Ammon's horn (tissue), 1 donor: ENCODE measurements at places on chromosomes 16 and 17.

GRCh38 chr16:10852948-10853347 lies 24.1 kb upstream of the CIITA start:
- DNase-seq: no peak

GRCh38 chr16:81755915-81756614 lies 23.0 kb upstream of the PLCG2 start:
- peak; percentile 65 for DNase-seq

- peak; percentile 63 for DNase-seq
These were observed 17.3 kb upstream of the HEXD start for GRCh38 chr17:82400830-82401229.

DNA sequence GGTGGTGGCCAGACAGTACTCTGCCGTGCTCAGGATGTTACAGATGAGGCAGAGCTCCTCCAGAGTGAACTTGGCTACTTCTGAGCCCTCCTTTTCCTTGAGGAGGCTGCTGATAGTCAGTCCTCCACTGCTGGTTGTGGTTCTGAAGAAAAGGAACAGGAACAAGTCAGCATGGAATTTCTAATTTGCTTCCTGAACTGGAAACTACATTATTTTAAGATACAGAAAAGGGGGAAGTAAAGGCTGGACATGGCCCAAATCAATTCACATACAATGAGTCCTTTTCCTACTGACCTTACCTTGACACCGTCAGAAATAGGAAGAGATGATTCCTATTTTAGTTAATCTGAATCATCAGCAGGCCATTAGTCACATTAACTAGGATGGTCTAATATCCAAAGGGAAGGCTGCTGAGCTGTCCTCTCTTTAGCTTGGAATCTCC lies 154.2 kb downstream of the VPS53 start:
- no peak for DNase-seq

DNA sequence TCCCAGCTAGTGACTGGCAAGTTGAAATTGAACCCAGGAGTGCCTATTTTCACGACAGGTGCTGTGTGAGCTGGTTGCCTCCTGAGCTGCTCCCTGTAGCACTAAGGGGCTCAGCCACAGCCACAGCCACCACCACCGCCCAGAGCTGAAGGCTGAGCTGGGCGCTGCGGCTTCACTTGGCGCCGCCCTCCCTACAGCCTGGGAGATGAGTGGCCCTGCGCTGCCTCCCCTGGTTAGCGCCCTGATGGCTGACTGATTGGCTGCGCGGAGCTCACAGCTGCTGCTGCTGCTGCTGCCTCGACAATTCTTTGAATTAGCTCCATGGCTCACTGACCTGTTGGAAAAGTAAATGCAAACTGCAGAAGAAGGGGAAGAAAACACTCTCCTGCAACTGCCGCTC lies 91.8 kb upstream of the TMEM132E start:
- no peak for DNase-seq

GRCh38 chr17:3502466-3502865 lies 26.7 kb downstream of the ASPA start:
- DNase-seq: peak; percentile 89

GRCh38 chr16:73196670-73197069 lies 148.7 kb upstream of the ZFHX3 start:
- peak; percentile 82 for DNase-seq

DNA sequence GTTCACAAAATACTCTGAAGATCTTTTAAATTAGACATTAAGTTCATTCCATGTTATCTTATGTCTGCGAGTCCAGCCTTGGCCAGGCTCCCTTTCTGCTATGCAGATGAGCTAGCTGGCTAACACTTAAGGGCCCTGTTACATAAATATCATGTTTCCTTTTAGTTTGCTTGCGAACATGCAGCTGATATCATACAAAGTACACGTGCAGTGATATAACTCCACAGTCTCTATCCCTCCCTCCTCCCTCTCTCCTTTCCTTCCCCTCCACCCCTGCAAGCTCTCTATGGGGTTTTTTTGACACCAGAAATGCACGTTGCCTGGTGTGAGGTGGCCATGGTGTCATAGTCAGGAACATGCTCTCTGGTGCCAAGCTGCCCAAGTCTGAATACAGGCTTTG lies 46.1 kb downstream of the ARHGAP17 start:
- DNase-seq: no peak

DNA sequence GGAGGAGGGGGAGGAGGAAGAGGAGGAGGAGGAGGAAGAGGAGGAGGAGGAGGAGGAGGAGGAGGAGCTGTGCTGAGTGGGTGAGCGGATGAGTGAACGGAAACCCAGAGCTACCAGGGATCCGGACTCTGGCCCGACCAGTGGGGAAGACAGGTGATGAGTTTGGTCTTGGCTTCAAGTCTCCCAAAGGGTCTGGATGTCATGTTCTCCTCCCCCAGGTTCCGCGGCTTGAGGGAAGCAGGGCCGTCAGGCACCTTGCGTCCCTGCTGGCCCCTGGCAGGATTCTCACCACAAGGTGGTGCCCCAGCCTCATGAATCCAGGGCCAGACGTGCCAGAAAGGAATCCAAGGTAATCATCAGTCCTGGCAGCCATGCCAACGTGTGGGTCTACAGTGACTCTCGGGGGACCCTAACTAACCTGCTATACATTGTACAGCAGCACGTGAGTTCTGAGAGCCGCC lies 13.5 kb upstream of the ABAT start:
- peak; percentile 72 for DNase-seq

DNA sequence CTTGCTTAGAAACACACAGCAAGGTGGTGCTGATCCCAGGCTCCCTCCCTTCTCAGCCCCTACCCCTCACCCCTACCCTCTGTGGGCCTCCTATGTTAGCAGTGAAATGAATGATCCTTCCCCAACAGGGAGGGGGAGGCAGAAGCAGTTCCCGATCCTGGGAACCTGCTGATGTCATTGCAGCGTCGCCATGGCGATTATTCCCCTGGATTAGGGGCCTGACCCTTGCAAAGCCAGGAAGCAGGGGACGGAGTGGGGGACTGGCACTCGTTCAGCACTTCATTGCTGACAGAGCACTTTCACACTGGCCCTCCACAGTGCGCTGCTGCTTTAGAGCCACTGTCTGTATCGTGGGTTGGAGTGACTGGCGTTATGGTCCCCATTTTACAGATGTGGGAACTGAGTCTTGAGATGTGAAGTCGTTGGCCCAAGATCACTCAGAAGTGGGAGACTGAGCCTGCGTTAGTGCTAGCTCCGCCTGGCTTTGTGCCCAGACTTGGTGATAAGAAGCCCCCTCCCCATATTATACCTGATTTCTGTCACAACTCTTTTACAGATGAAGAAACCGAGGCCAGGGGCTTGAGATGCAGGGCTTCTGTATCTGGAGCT lies 26.6 kb downstream of the LASP1 start:
- no peak for DNase-seq

DNA sequence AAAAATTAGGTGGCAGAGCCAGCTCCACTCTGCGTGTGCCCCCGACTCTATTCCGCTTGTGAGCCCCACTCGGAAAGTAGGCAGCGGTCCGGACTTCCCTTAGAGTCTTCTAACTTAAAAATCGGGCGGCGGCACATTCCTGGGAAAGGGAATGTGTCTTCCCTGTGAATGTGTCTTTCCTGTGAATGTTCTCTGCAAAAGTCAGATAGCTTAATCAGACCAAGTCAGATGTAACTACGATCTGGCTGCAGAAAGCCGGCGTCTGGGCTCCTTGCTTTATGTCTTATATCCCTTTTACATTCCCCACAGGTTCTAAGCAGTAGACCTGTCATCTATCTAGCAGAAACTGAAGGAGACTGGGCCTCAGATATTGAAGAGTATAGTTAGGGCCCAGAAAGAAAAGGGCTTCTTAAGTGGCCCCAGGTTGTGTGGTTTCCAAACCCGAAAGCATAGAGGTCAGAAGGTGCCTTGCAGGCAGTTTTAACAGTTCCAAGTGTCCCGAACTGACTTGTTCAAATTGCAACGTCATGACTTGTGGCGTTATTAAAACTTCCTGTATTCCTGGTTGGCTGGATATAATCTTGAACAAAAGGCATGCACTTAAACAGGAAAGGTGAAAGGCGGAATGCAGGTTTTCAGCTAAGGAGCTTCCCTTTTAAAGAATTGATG lies 601 bp downstream of the PHKB start:
- DNase-seq: peak; percentile 15

DNA sequence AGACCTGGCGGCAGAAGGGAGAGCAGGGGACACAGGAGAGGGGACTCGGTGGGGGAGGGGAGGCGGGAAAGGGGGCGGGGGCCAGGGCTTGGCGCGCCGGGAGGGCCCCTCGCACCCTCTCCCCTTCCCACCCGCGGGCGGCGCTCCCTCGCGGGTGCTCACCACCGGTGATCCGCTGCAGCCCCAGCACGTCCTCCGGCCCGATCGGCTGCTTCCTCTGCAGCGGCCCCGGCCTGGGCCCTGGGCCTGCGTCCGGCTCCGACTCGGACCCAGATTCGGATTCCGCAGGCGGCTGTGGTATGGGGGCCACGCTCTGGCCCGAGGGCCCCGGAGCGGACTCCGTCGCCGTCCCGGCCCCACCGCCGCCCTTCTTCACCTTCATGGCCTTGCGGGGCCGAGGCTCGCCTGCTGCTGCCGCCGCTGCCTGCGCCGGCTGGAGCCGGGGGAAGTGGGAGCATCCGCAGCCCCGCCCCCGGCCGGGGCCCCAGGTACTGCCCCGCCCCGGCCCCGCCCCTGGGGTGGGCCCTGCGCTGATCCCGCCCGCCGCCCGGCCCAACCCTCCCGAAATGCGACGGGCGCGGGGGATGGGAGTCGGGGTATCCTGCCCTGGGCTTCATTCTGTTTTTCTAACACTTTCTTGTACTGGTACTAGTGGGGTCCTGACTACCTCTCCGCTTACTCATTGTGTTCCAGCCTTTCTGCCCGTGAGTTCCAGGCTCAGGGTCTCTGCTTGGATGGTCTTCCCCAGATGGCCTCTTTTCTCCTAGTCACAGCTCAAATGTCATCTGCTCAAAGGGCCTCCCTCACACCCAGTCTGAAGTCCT lies at the start of gene UNC119:
TSS of gene UNC119 (minus strand) at position 449 of the 824 bp plus-strand sequence. CDS start at position 382, 67 bp downstream.
- DNase-seq: peak; percentile 76

- no peak for DNase-seq
These were observed 21.1 kb upstream of the DOC2B start for GRCh38 chr17:202501-202951.

- DNase-seq: peak; percentile 22
These were observed 2.7 kb downstream of the TOM1L1 start for GRCh38 chr17:54903375-54903774.

GRCh38 chr16:31183432-31184428 lies 3.8 kb downstream of the FUS start:
- DNase-seq: no peak

DNA sequence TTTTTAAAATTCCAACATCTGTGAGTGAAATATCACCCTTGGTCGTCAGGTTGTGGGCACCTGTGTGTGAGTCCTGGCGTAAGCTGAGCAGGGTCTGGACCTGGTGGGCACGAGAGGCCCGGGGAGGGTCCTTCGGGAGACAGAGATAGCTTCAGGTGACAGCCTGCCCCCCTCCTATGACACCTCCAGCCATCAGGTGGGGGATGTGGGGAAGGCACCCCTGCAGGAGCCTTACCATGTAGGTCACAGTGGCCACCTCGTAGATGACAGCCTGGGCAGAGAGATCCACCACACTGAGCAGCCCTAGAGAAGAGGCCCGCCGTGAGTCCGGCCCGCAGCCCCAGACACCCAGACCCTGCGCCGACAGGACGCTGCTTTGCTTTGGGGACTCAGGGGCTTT lies 11.2 kb downstream of the SLC47A2 start:
- no peak for DNase-seq

GRCh38 chr16:48361540-48362144 lies 23.6 kb downstream of the SIAH1 start:
- DNase-seq: no peak
